ENCODE measurements at places on chromosomes 7 and 10.

GRCh38 chr10:92492748-92493240 lies 81.1 kb downstream of the IDE start:
- DNase-seq = no peak

DNA sequence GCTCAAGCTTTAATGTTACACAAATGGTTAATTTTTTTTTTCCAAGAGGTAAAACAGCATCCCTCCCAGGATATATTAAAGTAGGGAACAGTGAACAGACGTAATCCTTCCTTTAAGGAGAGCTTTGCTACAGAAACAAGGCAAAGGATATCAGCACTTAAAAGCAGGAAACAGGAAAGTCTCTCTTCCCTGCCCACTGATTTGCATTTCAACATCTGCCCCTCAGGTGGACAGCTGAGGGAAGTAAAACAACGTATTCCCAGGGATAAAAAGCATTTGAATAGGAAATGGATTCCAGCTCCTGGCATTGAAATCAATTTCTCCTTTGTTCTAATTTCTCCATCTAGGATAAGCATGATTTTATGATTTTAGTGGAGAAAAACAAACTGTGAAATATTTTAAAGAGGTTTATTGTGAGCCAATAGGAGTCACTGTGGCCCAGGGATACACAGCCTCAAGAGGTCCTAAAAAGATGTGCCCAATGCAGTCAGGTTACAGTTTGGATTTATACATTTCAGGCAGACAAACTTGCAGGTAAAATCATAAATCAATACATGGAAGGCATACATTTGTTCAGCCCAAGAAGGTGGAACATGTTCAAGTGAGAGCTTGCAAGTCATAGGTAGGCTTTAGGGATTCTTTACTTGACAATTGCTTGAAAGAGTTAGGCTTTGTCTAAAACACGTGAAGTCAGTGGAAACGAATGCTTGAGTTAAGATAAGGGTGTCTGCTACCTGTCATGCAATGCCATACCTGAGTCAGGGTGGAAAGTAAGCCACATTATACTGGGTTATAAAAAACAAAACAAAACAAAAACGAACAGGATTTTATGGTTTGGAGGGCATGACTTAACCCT lies 286.2 kb upstream of the VWC2 start:
- no peak for DNase-seq

DNA sequence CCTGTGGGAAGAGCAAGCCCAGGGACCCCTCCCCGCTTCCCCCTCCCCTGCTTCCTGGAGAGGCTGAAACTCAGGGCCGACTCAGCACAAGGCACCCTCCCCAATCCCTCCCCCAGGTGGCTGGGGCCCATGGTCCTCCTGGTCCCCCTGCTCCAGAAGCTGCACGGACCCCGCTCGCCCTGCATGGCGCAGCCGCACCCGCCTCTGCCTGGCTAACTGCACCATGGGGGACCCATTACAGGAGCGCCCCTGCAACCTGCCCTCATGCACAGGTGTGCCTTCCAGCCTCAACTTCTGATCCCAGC lies 19.7 kb upstream of the ZNF862 start:
- DNase-seq = no peak

- DNase-seq = no peak
Observed at GRCh38 chr10:103688491-103688890, 166.9 kb downstream of the SH3PXD2A start.

DNA sequence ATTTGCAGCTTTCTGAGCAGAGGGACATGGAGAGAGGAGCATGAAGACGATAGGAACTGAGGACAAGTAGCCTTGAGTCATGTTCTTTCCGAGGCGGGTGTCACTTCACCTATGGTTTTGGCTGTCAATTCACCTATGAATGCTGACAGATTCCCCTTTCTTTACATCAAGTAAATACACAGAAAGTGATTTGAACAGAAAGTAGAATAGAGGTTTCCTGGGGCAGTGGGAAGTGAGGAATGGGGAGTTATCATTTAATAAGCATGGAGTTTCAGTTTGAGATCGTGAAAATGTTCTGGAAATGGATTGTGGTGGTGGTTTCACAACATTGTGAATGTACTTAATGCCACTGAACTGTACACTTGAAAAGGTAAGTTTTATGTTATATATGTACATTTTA lies 138.4 kb upstream of the MDFIC start:
- no peak for DNase-seq

DNA sequence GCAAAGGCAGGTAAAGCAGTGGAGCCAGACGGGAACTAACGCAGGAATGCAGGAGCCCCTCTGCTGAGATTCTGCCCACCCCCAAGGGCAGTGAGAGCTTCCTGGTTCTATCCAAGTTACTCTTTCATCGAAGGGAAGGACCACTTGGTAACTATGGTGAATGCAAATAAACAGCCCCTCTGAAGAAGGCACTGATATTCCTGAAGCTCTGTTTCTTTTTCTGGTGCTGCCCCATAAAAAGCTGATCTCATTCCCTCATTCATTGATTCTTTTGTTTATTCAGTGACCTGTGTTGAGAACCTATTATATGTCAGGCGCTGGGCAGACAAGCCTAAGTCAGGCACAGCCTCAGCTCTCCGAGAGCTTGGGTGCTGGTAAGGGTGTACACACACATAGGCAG lies 217.3 kb downstream of the SNX10 start:
- DNase-seq = no peak

DNA sequence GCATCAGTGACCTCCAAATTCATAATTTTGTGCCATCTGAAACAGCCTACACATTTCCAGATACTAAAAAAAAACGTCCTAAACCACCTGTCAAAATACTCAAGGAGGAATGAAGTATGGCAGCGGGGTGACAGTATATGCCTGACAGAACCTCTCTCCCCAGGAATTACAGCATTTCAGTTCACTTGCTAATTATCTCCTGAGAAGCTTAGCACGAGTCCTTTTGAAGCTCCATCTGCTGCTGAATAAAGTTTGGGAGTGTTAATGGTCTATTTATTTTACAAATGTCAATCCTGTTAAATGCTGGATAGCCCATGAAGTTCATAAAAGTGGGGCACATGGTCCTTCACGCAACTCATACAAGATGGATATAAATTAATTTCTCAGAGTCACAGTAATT lies 29.4 kb upstream of the ANLN start:
- DNase-seq = no peak

DNA sequence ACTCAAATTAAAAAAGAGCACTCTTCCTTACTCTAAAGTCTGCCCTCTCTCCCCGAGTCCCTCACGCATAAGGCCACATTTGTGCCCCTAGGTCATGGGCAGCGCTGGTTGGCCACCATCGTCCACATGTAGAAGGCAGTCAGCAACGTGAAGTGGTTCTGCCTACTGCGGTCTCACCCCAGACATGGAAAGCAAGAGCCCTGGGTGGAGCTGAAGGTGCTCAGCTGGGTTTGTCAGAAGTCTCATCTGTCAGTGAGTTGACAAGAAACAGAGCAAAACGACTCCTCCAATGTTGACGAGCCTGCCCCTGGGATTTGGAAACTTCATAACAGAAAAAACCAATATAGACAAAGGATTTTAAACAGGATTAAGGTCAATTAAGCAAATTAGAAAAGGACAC lies 192.3 kb upstream of the PRSS58 start:
- no peak for DNase-seq

DNA sequence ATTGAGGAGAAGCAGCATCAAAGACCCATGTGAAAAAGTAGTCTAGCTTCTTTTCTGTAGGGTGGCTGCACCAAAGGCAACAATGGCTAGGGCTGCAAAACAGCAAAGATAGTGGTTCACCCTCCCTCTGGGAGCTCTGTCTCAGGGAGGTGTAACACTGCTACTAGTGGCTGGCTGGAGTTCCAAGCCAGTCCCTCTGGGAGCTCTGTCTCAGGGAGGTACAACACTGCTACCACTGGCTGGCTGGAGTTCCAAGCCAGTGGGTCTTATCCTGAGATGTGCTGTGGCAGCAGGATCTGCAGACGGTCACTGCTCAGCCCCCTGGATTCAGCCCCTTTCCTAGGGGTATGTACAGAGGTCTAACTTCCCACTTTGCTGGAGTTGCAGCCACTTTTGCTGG lies 37.9 kb upstream of the TMEM140 start:
- DNase-seq = no peak

DNA sequence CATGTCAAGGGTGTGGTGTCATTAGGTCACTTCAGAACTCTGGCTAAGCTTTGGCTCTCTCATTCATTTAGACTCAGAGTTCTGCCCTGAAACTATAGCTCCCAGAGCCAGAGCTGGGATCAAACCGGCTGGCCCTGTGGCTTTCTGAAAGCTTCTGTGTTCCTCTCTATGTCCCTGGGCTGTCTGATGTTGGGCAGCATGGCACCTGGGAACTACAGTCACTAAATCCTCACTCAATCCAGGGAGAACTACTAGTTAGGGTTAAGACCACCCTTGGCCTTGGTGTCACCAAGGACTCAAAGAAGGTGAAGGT lies 13.2 kb downstream of the ATG9B start:
- no peak for DNase-seq

DNA sequence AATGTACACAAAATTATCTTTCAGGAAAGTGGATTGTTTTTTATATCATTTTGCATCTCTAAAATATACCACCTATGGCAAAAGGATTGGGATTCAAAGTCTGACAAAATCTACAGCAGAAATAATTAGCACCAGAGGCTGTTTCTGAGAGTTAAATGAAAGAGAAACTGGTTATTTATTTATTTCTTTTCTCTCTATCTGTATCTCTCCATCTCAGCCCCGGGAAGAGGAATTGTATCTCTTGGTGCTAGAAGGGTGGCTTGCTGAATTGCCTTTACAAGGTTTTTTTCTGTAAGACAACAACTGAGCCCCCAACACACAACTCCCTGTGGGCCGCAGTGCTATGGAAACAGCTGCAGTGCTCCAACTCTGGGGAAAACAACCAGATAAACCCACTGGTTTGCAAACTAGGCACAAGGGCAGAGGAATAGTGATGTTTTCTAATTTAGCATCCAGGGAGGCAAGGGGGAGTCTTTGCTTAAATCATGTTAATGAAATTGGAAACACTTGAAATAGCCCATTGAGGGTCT lies 249.0 kb downstream of the KCNMA1 start:
- DNase-seq = no peak

GRCh38 chr7:1124816-1125602 lies 35.0 kb downstream of the ZFAND2A start:
- no peak for DNase-seq

GRCh38 chr7:120819861-120820260 lies 38.1 kb downstream of the TSPAN12 start:
- DNase-seq = no peak

- DNase-seq = no peak
Observed at GRCh38 chr7:75938921-75939320, 24.0 kb downstream of the POR start.

- no peak for DNase-seq
Observed at GRCh38 chr7:128210590-128211570, 30.2 kb upstream of the LEP start.

DNA sequence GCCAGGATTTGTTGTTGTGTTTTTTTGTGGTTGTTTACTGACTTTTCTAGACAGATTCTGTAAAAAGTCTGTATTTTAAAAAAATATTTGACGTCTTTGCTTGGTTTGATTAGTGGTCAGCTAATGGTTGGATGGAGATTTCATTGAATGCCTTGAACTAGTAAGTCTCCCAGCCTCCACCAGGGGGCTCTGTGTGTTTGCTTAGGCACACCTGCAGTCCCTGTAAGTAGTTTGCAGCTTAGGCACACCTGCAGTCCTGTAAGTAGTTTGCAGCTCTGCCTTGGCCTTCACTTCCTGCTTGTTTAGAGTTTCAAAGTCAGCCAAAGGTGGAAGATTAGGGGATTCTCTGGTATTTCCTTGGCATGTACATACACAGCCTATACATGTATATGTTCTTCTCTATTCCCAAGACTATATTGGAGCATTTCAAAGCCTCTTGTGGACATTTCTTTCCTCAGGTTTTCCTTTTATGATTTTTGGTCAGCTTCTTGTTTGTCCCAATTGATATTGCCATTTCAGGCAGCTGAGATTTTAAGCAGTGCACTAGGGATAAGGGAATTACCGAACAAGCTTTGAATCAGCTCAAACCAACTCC lies 101.6 kb downstream of the CCSER2 start:
- DNase-seq = no peak

- no peak for DNase-seq
Observed at GRCh38 chr10:32929634-32930033, 28.4 kb downstream of the ITGB1 start.

GRCh38 chr7:91086200-91086599 lies 178.0 kb upstream of the FZD1 start:
- DNase-seq = no peak

- DNase-seq = no peak
Observed at GRCh38 chr10:24408365-24408764, 199.4 kb downstream of the KIAA1217 start.

DNA sequence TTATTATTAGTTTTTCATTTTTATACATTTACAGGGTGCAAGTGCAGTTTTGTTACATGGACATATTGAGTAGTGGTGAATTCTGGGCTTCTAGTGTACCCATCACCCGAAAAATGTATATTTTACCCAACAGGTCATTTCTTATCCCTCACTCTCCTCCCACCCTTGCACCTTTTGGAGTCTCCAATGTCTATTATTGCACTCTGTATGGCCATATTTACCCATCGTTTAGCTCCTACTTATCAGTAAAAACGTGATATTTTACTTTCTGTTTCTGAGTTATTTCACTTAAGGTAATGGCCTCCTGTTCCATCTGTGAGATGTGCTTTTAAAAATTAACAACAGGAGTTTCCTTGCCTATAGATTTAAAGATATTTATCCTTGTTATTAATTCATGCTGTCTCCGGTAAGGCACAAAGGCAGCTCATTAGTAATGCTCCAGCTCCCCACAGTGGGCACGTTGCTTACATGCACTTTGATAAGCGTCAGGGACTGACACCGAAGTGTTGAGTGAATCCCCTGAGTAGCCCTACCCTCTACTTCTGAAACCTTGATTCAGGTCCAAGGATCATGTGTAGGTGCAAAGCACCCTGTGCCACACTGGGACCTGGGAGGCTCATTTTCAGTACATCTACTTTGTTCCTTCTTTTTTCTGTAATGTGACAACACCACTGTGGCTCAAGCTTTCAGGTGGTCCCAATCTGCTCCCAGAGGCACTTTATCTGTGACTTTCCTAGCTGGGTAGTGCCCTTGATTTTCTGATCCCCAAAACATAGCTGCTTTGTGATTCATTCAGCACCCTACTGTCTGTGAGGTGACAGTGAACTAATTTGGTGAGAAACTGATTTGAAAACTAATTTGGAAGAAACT lies 27.3 kb downstream of the HYAL4 start:
- peak; percentile 3 for DNase-seq
